ENCODE measurements at places on chromosomes 3 and 15. TPM values are rescaled to one million over a fixed set of nuclear protein-coding genes. Genes with fewer than 3 reads are reported as not detected.

GALNT15 gene
- not detected for total RNA-seq

UBA3 gene
- total RNA-seq, result 81.2 TPM

GOLGA8O gene
- total RNA-seq, result 0.15 TPM

CFAP20DC gene
- 9.9 TPM for total RNA-seq

SUCNR1 gene
- not detected for total RNA-seq

GNAT1 gene
- not detected for total RNA-seq

LEKR1 gene
- total RNA-seq, result 0.38 TPM

RBMS3 gene
- 9.4 TPM for total RNA-seq

SMCO1 gene
- total RNA-seq, result not detected

PTH1R gene
- total RNA-seq, result 35.2 TPM

MYRIP gene
- total RNA-seq, result 7.8 TPM

MAP1A gene
- 1.8 TPM for total RNA-seq

LYSMD4 gene
- total RNA-seq, result 6.4 TPM

DNA sequence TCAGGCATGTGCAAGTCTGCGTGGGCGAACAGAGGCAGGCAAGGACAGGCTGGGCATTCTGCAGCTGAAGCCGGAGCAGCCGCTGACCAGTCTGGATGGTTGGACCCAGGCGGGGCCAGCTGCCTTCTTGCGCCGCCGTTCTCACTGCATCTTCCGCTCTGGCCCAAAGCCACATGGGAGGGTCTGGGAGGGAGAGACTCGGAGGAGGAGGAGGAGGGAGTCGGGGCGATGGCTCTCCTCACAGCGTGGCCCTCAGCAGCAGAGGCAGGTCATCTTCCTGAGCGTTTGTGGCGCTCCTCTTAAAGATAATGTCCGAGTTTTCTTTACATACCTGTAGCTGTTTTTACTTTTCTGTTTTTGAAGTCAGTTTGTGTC lies 5.9 kb downstream of the CLK3 start:
- DNase-seq, result peak; percentile 52

DNA sequence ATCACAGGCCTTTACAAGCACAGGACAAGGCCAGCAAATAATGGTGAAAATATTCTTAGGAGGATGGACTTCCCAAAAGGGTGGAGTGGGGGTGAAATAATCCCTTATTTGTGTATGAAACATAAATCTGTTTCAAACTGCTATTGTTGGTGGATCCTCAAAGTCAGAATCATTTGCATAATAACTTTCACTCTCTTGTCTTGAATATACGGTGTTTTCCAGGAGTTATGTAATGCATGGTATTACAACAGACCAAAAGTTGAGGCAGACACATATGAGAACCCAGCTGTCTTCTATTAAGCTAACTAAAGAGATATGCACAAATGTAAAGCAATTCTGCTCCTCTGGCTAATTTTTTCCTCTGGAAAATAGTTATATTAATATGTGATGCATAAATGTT lies 57.7 kb downstream of the PRTG start:
- no peak for DNase-seq

GRCh38 chr3:197501496-197501878 lies 54.3 kb downstream of the BDH1 start:
- peak; percentile 59 for DNase-seq

- DNase-seq, result peak; percentile 6
Observed at GRCh38 chr3:38173834-38174418, 8.6 kb downstream of the OXSR1 start.

DNA sequence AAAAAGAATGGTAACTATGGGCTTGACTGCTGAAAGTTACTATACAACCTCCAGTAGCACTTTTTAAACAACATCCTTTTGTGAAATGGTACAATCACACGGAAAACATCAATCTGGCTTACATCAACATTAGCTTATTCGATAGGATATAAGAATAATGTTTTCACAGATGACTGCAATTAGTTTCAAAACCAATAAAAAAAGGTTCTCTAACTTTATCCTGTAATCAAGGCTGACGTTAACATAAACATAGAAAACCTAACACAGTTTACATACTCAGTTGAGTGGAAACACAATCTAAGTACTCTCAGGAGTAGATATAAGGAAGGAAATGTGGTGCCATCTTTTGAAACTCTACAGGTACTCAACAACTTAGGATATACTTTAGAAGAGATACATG lies 102.2 kb downstream of the DLG1 start:
- DNase-seq, result no peak

DNA sequence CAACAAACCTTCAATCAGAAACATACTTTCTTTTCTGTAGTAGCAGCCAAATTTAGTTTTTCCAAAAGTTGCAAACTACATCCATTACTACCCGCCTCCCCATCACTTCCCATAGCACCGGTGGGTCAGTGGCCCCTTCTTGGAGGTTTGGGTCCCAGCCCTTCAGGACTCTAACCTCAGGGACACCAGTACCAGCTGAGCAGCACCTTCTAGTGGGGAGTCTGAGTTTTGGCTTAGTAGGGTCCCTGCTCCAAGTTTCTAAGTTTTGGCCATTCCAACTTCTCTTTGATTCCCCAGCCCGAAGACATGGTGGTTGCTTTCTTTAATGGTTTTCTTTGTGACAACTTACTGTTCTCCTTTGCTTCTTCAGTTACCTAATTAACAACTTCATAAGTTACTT lies 160.6 kb downstream of the ECT2 start:
- DNase-seq, result peak; percentile 15

DNA sequence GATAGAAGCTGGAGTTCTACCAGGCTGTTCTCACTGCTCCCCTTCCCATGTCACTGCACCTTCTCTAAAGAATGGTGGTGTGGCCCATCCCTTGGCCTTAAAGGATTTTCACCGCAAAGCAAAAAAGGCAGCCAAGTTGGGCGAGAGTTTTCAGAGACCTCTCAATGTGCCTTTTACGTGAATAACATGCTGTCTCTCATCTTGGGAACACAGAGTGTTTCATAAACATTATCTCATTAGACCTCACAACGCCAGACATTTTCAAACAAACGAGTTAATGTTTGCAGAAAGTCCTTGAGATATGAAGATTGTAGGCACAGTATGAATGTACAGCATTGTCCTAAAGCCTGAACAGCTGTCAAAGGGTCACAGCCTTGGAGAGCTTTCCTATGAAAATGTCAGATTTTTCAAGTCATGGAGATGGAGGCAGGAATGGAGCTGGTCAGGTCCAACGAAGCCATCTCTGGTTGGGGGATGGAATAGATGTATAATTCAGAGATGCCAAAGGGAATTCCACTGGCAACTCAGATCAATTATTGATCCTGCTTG lies 21.3 kb downstream of the TM4SF1 start:
- DNase-seq, result no peak

- no peak for DNase-seq
Observed at GRCh38 chr3:51727500-51727899, 20.6 kb downstream of the GRM2 start.

DNA sequence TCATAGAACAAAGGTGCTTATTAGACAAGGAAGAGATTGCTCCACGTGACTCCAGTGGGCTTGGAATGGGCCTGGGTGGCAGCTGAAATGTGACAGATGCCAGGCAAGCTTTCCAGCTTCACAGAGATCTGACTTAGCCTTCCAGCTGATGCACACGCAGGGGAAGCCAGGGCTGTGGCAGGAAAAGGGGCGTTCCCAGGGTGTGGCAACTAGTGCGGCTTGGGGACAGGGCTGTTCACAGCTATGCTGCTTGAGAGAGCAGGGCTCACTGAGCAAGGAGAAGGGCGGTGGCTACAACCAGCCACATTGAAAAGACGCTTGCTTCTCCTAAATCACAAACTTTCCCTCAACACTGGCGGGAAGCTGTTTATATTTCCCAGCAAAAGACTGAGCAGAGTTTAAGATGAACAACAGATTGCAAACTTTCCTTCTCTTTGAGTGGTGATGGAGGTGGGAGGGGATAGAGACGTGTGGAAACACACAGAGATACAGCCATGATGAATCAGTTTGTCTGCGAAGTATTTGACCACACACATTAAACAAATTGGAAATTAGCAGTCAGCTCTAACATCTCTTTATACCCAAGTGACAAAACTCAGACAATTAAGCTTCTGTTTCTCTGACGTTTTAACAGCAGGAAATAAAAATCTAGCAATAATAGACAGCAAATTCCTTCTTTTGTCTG lies 127.5 kb downstream of the BDH1 start:
- DNase-seq, result no peak

- no peak for DNase-seq
Observed at GRCh38 chr3:22450786-22451400, 699.9 kb upstream of the ZNF385D start.

- DNase-seq, result no peak
Observed at GRCh38 chr3:112973325-112974177, 1.4 kb downstream of the CD200R1 start.

DNA sequence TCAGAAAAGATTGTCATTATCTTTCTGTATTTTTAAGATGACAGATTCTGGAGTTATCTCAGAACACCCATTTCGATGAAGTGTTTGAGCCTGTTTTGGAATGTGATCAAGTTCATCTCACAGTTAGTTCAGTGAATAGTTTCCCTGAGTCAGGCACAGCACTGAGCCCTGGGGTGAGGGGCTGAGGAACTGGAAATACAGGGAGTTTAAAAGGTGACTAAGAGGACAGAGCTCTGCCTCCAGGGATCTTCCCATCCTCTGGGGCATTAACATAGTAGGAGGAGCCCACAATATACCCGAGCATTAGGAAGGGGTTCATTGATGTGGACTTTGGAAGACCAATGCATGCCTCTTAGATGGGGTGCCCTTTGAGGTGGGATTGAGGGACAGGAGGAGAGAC lies 355.1 kb downstream of the CLSTN2 start:
- DNase-seq, result no peak

DNA sequence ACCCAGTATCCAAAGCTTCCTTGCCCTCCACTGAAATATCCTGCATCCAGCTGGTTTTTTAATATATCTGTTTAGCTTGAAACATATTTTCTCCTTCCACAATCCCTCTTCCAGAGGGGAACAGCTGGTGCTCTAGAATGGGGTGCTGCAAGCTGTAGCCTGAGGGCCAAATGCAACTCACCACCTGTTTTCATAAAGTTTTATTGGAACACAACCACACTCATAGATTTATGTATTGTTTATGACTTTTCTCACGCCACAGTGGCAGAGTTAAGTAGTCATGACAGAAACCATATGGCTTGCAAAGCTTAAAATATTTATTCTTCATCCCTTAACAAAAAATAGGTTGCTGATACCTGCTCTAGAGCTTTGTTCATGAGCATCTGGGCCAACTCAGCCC lies 298.7 kb downstream of the CLSTN2 start:
- DNase-seq, result no peak

GRCh38 chr15:36950371-36950770 lies 150.0 kb downstream of the MEIS2 start:
- no peak for DNase-seq

- no peak for DNase-seq
Observed at GRCh38 chr3:31188112-31188511, 293.7 kb upstream of the GADL1 start.

- no peak for DNase-seq
Observed at GRCh38 chr15:85687329-85687728, 107.4 kb downstream of the KLHL25 start.

GRCh38 chr3:63370094-63370493 lies 92.0 kb downstream of the SYNPR start:
- DNase-seq, result no peak

DNA sequence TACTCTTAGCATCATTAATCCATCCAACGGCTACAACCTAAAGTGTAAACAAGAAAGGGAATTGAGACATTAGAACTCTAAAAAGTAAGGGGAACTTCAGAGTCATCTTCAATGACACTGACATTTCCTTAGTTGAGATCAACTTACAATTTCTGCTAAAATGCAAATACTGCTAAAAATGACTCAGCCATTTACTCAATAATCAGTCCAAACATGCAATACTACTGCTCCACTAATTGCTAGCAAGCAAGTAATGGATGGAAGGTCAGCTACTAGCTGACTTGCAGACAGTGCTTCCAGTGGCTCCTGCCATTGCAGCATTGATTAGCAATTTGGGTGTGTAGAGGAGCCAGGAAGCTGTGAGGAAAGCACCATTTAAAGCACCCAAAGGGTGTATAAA lies 28.4 kb downstream of the CD200R1L start:
- DNase-seq, result no peak

DNA sequence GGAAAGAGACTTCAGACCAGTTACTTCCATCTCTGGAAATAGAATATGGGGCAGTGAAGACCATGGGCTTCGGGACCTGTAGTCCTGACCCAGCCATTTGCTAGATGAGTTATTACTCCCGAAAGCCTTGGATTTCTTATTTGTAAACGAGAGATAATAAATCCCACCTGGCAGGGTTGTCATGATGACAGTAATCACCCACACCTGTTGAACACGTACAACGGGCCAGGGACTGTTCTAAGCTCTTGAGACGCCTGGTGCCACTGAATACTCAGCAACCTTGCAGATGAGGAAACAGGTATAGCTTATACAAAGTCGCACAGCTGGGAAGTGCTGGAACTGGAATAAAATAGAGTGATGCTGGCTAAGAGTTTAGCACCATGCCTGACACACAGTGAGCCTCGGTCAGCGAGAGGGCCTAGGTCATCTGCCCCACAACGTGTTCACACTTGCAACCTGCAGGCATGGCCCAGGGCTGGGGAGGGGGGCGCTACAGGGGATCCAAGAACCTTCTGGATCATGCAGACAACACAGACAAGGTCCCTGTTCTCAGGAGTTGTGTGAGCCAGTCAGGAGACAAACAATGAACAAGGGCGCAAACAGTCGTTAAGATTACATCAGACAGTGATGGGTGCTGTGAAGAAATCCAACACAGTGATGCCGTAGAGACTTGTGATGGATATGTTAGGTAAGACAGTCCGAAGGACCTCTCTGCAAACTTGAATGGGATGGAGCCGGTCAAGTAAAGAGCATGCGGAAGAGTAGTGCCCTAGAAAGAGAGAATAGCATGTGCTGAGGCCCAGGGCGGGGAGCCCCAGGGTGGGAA lies 89.2 kb downstream of the CORO2B start:
- no peak for DNase-seq

DNA sequence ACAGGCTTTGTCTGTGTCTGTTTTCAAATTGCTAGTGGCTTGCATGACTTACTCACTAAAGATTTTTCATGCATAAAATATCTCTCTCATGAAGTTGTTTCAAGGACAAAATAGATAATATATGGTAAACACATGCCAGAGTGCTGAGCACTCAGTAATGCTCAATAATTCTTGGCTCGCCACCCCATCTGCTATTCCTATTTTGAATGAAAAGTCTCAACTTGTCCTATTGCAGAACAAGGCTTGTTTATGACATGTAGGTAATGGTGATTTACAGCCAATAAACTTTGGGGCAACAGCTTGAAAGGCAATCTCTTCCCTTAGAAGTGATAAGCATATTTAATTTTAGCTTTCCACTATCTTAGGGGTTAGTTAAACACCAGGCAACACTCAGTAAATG lies 789.0 kb upstream of the ROBO1 start:
- no peak for DNase-seq

DNA sequence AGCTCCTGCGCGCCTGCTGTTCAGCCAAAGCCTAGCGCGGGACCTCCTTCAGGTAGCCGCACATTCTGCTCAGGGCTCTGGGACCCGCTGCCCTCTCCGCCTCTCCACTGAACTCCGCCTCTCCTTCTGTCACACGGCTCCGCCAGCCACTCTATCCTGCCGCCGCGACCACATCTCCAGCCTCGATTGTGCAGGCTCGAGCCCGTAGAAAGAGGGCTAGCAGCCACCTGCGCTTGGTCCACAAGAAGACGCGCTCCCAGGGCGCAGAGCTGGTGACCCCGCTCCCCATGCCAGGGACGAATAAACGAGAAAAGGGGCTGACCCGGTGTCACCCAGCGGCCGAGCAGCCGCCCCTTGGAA lies 1.1 kb upstream of the VIPR1 start:
- peak; percentile 80 for DNase-seq

- no peak for DNase-seq
Observed at GRCh38 chr3:160748787-160749186, 7.2 kb upstream of the PPM1L start.

All from H7 (cell line).